ENCODE measurements at places on chromosomes 1 and 21.

GRCh38 chr1:98028800-98029199 lies 108.0 kb upstream of the DPYD start:
- DNase-seq: no peak

DNA sequence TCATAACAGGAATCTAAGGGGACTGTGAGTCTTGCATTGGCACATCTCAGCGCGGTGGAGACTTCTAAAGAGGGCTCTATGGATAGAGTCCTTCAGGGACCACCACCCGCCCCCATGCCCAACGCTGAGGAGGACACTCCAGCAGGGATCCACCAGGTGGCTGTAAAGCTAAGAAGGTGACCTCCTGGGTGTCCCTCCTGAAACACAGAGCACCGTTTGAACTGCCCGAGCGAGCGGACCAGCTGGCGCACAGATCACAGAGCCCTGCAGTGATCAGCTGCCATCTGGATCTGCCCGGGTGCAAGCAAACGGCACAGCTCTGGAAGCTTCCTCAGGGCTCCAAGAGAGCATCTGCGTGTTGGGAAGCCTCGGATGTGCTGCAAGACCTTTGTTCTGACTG lies 51.3 kb upstream of the LYST start:
- DNase-seq: no peak

DNA sequence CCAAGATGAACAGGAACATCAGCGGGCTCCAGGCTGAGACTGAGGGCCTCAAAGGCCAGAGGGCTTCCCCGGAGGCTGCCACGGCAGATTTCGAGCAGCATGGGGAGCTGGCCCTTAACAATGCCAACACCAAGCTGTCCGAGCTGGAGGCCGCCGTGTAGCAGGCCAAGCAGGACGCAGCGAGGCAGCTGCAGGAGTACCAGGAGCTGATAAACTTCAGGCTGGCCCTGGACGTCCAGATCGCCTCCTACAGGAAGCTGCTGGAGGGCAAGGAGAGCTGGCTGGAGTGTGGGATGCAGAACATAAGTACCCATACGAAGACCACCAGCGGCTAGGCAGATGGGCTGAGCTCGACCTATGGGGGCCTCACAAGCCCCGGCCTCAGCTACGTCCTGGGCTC lies 823.4 kb upstream of the NEGR1 start:
- no peak for DNase-seq

DNA sequence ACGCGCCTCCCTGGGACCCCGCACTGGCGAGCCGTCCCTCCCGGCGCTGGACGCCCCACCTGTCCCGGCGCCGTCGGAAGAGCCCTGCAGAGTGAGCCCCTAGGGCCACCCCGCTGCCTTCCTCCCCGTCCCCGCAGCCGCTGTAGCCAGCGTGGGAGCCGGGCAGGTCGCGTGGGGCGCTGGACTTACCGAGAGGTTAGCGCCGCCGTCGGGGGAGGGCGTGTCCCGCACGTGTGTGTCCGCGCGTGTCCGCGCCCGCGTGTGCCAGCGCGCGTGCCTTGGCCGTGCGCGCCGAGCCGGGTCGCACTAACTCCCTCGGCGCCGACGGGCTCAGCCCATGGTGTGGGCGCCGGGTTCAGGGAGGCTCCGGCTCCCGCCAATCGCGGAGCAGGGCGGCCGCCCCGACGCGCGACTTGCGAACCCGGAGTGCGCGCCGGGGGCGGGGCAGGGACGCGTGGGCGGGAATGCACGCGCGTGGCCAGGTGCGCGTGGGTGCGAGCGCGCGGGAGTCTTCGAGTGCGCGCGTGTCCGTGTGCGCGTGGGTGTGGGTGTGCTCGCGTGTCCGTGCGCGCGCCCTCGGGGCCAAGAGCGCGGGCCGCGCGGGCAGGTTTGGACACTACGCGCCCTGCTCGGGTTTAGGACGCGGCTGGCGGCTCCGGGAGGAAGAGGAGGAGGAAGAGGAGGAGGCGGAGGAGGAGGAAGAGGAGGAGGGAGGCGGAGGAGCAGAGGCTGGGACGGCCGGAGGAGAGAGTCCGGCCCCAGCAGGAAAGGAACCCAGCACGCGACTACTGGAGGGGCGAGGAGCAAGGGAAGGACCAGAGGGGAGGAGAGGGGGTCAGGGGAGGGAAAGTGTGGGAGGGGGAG lies 145.2 kb upstream of the ETS2 start:
- no peak for DNase-seq

DNA sequence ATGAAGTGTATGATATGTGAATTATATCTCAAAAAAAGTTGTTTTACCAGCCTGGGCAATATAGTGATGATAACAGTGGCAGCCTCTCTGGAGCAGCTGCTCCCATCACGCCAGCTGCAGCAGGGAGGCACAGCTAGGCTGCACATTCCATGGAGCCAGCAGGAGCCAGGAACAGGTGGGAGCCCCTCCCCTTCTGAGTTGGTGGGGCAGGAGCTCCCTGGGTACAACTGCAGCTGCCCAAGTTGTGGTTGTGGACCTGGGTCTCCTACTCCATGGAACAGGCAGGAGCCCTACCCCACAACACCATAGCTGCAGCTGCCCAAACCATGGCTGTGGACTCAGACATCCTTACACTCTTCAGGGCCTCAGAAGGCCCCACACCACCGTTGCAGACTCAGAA lies 21.7 kb upstream of the FNBP1L start:
- DNase-seq: no peak

DNA sequence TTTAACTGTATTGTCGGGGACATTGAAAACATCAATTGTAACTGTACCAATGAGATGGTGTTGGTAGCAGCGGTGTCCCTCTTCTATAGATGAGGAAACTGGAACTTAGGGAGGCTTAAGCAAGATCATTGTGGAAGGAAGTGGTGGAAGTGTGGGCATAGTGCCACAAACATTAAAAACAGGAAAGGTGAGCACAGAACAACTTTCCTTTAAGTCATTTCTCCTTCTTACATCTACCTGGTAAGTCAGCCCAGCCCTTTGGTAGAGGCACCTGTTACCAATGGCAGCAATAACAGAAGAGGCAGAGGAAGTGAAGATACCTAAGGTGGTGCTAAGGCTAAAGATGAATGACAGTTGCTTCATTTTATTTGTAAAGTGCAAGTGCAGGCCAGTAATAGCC lies 12.0 kb upstream of the CTSS start:
- no peak for DNase-seq

GRCh38 chr1:52976183-52977035 lies 49.3 kb downstream of the SCP2 start:
- no peak for DNase-seq

- DNase-seq: no peak
These were observed 26.8 kb downstream of the PTTG1IP start for GRCh38 chr21:44846485-44847260.

- no peak for DNase-seq
These were observed 705.4 kb upstream of the PTBP2 start for GRCh38 chr1:96016219-96016618.

DNA sequence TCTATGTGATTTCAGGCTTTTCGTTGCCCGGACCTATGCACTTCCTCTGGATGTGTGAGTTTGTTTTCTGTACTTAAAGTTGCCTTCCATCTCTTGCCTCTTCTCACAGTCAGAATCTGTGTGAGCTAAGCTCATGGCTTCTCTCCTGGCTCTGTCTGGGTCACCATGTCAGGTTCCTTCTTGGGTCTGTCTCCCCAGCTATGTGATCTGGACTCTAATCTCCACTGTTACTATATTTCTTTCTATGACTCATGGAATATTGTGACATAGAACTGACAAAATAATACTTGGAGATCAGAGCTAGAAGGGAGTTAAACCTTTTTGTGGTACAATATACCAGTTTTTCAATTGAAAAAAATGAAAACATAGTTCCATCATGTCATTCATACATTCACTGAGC lies 172.7 kb upstream of the FGGY start:
- no peak for DNase-seq

DNA sequence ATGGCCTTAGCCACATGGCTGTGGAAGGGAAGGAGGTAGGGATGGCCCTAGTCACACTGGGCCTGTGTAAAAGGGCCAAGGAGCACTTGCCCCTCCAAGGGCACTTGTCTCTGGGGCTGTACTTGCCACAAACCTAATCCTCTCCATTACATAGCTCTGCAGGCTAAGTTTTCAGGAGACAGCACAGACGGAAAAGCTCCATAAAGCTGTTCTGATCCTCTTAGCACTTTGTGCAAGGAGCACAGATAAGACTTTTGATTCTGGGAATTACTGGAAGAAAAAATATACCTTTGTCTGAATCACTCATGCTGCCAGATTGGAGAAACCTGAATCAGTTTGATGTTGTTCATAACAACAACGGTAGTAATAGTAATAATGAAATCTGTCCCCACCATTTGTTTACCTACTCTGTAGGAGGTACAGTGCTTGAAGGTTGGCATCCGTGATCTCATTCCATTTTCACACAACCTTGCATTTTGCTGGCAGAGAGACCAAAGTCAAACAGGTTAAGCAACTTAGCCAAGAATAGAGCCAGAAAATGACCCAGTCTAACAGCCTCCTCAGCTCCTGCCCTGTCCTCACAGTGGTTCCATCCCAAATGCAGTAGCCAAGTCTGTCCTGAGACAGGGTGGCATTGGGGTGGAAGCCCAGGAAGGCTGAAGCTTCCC lies 207.1 kb downstream of the ROR1 start:
- DNase-seq: peak; percentile 82

DNA sequence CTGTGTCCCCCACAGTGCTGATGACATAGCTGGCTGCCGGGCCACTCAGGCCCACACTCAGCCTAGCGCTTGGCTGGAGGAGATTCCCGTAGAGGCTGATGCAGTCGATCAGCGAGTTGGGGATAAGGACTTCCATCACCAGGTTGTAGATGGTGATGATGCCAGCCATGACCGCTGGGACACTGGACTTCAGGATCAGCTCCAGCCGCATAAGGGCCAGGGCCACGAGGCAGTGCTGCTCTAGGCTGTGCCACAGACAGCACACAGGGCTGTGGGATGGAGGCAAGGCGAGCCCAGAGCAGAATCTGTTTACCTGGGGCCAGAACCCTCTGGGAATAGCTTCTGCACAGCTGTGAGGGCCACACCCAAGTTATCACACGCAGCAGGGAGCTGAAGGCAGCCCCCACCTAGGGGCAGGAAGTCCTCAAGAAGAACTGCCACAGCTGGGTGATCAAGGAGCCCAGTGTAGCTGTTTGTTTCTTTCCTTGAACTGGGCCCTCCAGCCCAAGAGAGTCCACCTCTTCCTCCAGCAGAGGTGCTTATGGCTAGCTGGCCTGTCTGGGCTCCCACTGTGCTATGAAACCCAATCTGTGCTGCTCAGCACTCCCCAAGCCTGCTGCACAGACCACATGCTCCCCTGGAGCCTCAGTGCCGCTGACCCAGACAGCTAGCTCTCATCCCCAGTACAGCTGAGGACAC lies 6.2 kb downstream of the SLC2A1 start:
- DNase-seq: no peak
